Hair follicular keratinocyte (primary cell): ENCODE measurements at places on chromosomes 3 and 15. TPM values are rescaled to one million over a fixed set of nuclear protein-coding genes. Genes with fewer than 3 reads are reported as not detected.

The LNP1 gene
- total RNA-seq, result 0.70 and 3.0 TPM in 2 replicates

The PIGZ gene
- total RNA-seq, result 1.1 and 2.1 TPM in 2 replicates

The CKMT1A gene
- 89.3 and 94.9 TPM in 2 replicates for total RNA-seq

The CGNL1 gene
- under 0.01 TPM in 2 replicates for total RNA-seq

The SEMA3F gene
- 120 and 137 TPM in 2 replicates for total RNA-seq

The EEF1AKMT4 gene
- 12.5 and 18.3 TPM in 2 replicates for total RNA-seq

The TMEM207 gene
- not detected in 2 replicates for total RNA-seq

The ITIH3 gene
- total RNA-seq, result not detected in 2 replicates

The TRAIP gene
- total RNA-seq, result 5.5 and 14.1 TPM in 2 replicates

The TIMP4 gene
- 0.08 TPM in 1 of 2 replicates, not detected in the other for total RNA-seq

The ZNF148 gene
- 11.5 and 12.5 TPM in 2 replicates for total RNA-seq

The C3orf22 gene
- not detected in 2 replicates for total RNA-seq

The CD200R1 gene
- total RNA-seq, result 1.2 TPM in 1 of 2 replicates, not detected in the other

The ACAN gene
- not detected in 2 replicates for total RNA-seq

The POC1A gene
- 8.7 and 23.7 TPM in 2 replicates for total RNA-seq

The ZNF385D gene
- total RNA-seq, result 0.08 TPM in 1 of 2 replicates, not detected in the other

The LRRC31 gene
- not detected in 2 replicates for total RNA-seq

The MSL2 gene
- total RNA-seq, result 9.7 and 12.6 TPM in 2 replicates

The MST1 gene
- 2.4 and 6.2 TPM in 2 replicates for total RNA-seq

The ADAMTS17 gene
- total RNA-seq, result 0.15 and 0.86 TPM in 2 replicates

The RPP25 gene
- total RNA-seq, result 1.6 and 3.7 TPM in 2 replicates

The FBN1 gene
- 2.0 and 3.3 TPM in 2 replicates for total RNA-seq

The GPR87 gene
- 61.2 and 66.5 TPM in 2 replicates for total RNA-seq

The BNC1 gene
- 98.3 and 103 TPM in 2 replicates for total RNA-seq
